ENCODE measurements at places on chromosomes 4 and X.
A peak's percentile ranks its signal among the peaks of the same experiment; 100 is the strongest.

DNA sequence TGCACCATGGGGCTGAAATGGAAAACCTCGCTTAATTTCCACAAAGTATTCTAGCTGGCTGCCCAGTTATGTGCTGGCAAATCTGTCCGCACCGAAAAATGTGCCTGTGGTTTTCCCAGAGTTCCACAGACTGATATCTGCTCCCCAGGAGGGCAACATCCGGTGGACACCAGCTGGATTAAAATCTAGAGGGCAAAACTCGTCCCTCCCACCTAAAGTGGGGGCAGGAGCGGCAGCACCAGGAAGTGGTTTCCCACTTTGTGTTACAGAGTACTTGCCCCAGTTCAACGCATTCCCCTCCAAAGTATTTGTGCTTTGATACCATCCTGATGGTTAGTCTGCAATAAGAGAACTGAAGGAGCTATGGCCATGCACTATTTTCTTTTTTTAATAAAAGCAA lies 187.6 kb downstream of the TSPAN5 start:
- no peak for DNase-seq

DNA sequence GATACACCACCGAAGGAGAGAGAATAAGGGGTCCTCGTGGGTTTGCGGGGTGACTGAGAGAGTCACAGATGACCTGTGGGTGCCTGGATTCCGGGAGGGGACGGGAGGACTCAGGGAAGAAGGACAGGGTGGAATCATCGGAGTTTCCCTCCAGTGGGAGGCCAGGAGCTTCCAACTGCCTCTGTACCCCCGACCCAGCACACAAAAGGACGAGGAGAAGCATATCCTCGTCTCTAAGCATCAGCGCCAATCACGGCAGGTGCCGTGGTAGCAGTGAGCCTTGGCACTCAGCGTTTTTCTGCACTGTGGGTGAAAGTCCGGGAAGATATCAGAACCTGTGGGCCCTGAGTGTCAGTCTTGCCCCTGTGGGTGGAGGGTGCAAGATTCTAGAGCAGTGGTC lies 62.0 kb downstream of the ASMT start:
- DNase-seq: no peak

DNA sequence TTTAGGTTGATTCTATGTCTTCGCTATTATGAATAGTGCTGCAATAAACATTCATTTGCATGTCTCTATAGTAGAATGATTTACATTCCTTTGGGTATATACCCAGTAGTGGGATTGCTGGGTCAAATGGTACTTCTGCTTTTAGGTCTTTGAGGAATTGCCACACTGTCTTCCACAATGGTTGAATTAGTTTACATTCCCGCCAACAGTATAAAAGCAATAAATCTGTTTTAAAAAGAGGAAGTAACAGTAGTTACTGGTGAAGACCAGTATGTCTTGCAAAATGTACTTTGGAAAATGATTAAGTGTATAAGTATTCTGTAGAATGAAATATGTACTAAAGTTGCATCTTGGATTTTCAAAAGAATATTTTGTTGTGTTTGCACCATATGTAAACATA lies 77.3 kb downstream of the SHROOM4 start:
- DNase-seq: no peak

- DNase-seq: no peak
These were observed 102.0 kb downstream of the TSPAN5 start for GRCh38 chr4:98556451-98556850.

- DNase-seq: no peak
These were observed 24.1 kb upstream of the COQ2 start for GRCh38 chr4:83308672-83309071.

GRCh38 chr4:80184053-80184824 lies 13.1 kb upstream of the PRDM8 start:
- peak; percentile 91 for DNase-seq

DNA sequence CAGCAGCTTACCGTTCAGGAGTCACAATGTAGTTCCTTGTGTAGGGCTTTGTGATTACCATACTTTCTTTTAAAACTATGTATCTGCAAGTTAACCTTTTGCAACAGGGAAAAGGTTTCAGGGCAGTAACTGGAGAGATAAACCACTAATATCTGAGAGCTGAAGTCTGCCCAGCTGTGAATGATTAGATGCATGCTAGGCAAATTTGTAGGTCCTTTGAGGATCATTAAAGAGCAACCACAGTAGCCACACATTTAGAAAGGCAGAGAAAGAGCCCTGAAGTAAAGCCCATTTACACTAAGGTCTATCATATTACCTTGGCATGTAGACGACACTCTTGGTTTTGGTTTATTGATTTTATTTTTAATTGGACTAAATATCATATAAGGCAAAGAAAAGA lies 60.0 kb downstream of the ATP8A1 start:
- DNase-seq: no peak

DNA sequence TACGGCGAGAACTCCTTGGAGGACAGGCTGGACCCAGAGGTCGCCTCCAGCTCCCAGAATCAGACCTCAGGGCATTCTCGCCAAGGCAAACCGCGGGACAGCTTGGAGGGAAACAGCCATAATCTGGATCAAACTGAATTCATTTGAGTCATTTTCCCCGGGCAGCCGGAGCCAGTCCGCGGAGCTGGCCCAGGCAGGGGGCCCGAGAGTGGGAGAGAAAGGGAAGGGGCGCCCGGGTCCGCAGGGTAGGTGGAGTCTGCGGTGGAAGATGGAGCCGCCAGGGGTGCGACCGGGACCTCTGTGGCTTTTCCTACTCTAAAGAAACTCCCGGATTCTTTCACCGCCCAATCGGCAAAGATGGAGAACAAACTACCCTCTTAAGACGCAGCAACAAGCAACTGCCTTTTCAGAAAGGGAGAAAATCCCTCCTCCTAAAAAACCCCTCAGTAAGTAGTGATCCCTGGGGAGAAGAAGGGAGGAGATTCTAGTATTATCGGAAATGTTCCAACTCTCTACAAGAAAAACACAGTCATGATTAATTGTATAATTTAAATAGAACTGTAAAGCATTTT lies 5.2 kb downstream of the NKX3-2 start:
- DNase-seq: no peak

GRCh38 chrX:44816367-44816766 lies 27.5 kb upstream of the DUSP21 start:
- no peak for DNase-seq

GRCh38 chr4:81503586-81503985 lies 31.9 kb upstream of the RASGEF1B start:
- no peak for DNase-seq

All from naive B cell (primary cell).